ENCODE measurements at places on chromosomes 13 and 19.
A peak's percentile ranks its signal among the peaks of the same experiment; 100 is the strongest.

GRCh38 chr19:15544283-15544682 lies 36.0 kb downstream of the CYP4F22 start:
- DNase-seq: no peak

- DNase-seq: no peak
These were observed 20.4 kb upstream of the IFT88 start for GRCh38 chr13:20546556-20546955.

DNA sequence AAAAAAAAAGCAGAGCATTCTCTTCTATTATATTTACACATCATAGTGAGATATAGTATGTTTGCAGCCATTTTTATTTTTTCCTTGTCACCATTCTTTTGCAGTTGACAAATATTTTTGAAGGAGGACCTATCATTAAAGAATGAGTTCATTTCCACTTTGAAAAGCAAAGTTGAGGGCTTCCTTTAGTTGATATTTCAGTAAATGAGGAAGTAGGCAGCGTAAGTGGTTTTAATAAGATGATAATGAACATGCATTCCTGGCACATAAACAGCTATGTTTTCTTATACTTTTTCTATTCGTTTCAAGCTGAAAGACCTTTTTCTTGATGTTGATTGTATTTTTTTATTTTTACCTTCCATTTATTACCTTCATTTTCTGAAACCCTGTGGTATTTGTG lies 66.2 kb downstream of the ZMYM2 start:
- no peak for DNase-seq

DNA sequence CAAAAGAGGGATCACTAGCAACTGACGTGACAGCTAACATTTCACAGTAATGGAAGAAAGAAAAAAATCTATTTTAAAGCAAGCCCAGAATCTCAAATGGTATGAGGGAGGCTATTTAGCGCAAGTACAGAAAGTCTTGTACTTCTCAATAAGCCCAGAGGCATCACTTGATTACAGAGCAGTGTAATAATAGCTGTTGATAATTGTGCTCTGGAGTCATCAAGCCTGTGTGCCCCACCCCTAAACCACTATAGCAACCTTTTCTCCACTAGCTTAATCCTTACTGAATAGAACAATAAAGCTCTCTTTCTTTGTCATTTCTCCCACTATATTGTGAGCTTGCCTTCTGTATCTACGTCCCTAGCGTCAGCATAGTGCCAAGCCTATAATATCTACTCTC lies 56.6 kb downstream of the FREM2 start:
- DNase-seq: peak; percentile 16

GRCh38 chr19:52995711-52996110 lies 18.0 kb upstream of the ERVV-1 start:
- no peak for DNase-seq

- no peak for DNase-seq
These were observed 24.4 kb upstream of the DOCK9 start for GRCh38 chr13:99002172-99002710.

DNA sequence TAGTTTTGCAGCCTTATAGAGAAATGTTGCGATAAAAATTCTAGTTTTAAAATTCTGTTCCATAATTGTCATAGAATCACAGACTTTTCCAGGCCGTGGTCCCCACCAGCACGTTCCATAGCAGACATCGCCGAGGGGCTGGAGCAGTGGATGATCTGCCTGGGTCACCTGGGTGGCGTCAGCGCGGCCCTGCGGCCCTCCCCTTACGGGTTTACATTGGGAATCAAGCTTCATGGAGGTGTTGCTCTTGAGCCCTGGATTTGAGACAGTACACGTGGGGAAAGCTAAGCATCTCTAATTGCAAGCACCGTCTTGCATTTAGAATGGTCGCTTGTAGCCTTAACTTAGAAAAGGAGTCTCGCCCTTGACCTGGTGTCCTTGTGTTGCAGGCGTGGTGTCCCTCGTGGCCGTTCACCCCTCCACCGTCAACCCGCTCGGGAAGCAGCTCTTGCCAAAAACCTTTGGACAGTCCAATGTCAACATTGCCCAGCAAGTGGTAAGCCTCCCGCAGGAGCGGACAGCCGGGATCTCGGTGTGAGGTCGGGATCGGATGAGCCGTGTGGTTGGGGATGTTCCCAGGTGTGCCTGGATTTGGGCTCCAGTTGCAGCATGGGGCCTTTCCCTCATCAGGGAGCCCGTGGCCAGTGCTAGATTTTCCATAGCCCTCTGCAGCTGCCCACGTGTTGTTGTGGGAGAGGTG lies 35.1 kb downstream of the ATP4B start:
- no peak for DNase-seq

DNA sequence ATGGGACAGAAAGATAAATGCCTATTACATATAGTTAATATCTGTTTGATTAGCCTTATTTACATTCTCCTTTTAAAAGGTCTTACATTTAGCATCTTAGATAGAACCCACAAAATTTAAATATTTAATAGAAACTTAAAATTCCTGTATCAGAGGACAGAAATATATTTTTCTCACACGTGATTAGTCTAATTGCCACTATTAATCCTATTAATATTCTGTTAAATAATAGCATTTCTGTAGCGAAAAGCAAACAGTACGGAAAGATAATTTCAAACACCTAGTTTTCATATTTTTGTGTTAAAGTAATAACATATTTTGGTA lies 380 bp upstream of the ZNF30 start:
- no peak for DNase-seq

- no peak for DNase-seq
These were observed 25.3 kb upstream of the FBN3 start for GRCh38 chr19:8174706-8175105.

GRCh38 chr13:106143930-106144709 lies 391.3 kb downstream of the EFNB2 start:
- peak; percentile 42 for DNase-seq

DNA sequence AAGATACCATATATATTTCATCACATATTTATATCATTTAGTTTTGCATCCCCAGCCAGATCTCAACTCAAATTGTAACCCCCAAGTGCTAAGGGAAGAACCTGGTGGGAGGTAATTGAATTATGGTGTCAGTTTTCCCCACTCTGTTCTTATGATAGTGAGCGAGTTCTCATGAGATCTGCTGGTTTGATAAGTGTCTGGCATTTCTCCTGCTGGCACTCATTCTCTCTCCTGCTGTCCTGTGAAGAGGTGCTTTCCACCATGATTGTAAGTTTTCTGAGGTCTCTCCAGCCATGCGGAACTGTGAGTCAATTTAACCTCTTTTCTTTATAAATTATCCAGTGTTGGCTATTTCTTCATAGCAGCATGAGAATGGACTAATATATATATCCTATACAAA lies 462.5 kb upstream of the SLITRK5 start:
- no peak for DNase-seq

GRCh38 chr19:31264041-31264778 lies 85.0 kb downstream of the TSHZ3 start:
- no peak for DNase-seq

GRCh38 chr13:69948016-69948415 lies 159.6 kb upstream of the ATXN8OS start:
- no peak for DNase-seq

- no peak for DNase-seq
These were observed 252.4 kb downstream of the UQCRFS1 start for GRCh38 chr19:28960586-28960985.

- no peak for DNase-seq
These were observed 27.7 kb downstream of the MCF2L start for GRCh38 chr13:112996671-112997091.

DNA sequence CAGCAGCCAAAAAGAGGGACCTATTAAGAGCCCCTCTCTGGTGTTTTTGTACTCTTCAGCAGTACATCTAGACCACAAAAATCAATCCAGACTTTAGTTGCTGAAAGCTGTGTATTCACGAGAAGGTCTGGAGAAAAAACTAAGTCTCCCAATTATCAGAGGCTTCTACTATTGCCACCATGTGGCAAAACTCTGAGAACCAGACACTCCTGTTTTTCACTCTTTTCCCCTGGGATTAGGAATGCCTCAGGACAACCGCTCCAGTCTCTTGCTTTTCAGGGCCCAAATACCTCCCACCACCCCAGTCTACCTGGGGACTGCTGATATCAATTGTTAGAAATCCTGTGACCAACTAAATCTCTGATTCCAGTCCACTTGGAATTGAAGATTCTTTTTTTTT lies 30.1 kb upstream of the OBI1 start:
- DNase-seq: no peak

DNA sequence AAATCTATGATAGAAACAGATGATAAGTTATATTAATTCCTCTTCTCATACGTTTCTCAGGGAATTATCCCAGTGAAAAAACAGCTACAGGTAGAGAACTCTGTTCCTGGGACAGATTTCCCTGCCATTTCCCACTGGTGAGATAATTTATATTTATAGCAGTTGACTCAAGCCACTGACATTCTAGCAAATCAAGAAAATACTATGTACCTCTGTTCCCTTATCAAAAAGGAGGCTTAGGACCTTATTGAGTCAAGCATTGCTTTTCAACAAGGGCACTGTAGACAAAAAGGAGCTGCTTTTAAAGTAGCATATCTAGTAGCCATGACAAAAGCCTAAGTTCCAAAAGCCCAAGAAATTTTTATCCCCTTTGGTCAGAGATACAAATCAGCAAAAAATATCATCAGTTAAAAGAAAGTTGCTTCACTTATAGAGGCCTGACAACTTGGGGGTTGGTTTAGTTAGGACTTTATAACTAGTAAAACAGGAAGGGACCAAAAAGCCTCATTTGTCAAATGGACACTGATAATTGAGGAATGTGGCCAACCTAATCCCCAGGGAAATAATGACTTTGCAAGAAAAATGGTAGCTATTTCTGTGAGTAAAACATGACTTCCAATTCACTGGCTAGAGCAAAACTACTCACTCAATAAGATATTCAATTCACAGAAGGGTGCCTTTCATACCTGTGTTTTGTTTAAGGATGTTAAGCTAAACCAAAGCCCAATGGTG lies 652.5 kb downstream of the SLITRK1 start:
- no peak for DNase-seq

GRCh38 chr13:86051134-86052103 lies 252.2 kb upstream of the SLITRK6 start:
- peak; percentile 77 for DNase-seq

- no peak for DNase-seq
These were observed 128.3 kb upstream of the SPATA13 start for GRCh38 chr13:24032252-24032651.

GRCh38 chr19:57465680-57466381 lies 8.9 kb upstream of the VN1R1 start:
- no peak for DNase-seq
